ENCODE measurements at places on chromosomes 7 and 10.
A peak's percentile ranks its signal among the peaks of the same experiment; 100 is the strongest.

DNA sequence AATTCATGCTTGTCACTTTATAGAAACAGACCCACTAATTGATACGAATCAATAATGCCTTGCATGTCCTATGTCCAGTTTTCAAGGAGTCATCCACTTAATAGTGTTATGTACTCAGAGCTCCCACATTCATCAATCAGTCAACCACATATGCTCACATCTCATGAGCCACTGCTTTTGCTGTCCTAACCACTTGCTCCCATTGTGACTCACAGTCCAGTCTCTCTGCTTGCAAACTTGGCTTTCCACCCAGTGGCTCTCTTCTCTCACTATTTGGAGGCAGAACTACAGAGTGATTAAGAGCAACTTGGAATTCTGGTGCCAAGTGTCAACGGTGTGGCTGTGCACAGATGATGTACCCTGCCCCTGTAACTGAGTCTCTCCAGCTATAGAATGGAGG lies 166.0 kb downstream of the SNX13 start:
- peak; percentile 62 for DNase-seq

- no peak for DNase-seq
Measured at GRCh38 chr7:64775289-64775688, 18.9 kb upstream of the ZNF138 start.

- no peak for DNase-seq
Measured at GRCh38 chr7:105250706-105251105, 138.0 kb downstream of the SRPK2 start.

DNA sequence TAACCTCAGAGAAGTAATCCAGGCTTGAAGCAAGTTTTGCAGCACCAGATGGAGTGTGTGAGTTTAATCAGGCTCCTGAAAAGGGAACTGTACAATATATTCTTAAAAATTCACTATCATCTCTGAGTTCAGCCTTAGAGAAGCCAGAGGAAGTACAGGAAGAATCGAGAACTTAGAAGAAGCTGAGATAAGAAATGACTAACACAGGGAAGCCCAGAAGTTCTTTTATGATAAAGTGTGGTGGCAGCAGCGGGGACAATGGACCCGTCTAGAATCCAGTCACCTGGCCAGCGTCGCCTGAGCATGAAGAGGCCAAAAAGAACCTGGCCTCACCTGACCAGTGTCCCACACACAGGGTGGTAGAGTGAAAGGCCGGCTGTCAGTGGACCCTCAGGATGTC lies 161.0 kb downstream of the USP6NL start:
- no peak for DNase-seq

- DNase-seq: no peak
Measured at GRCh38 chr10:79473496-79474095, 28.2 kb upstream of the ZCCHC24 start.

DNA sequence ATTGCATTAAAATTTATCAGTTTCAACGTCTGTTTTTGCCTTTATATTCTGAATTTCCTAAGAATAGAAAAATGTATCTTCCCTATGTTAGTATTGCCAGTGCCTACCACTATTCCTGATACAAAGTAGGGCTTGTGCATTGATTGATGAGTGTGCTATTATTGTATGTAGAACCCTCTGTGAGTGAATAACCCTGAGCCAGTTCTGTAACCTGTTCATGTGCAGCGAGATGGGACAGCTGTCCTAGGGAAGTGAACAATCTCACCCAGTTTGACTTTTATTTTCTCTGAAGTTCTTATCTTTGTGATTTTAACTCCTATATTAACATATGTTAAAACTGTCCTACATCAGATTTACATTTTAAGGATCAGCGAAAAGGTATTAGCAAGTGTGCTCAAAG lies 178.4 kb upstream of the ADO start:
- no peak for DNase-seq

DNA sequence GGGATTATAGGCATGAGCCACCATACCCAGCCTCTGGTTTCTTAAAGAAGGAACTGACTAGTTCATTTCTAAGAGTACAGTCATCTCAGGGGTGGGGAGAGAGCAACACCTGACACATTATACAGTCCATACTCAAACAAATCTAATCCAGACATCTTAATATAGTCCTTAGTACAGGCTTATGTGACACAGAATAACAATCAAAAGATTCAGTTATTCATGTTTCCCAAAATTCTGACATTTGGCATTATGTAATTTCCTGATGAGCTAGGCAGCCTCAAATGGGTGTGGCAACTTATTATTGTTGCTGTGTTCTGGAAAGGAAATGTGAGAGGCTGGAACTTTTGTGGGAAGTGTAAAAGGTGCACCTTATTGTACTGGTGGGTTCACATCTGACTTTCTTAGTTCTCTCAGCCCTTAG lies 116.3 kb downstream of the WDFY4 start:
- DNase-seq: no peak

DNA sequence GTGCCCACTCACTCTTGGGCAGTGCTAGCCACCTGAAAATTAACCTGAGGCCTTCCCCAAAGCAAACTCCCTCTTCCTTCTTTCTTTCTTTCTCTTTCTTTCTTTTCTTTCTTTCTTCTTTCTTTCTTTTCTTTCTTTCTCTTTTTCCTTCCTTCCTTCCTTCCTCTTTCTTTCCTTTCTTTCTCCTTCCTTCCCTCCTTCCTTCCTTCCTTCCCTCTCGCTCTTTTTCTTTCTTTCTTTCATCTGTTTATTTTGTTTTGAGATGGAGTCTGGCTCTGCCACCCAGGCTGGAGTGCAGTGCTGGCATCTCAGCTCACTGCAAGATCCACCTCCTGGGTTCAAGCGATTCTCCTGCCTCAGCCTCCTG lies 17.0 kb upstream of the KPNA7 start:
- DNase-seq: no peak

- DNase-seq: peak; percentile 9
Measured at GRCh38 chr10:109784236-109784635, 139.1 kb downstream of the XPNPEP1 start.

DNA sequence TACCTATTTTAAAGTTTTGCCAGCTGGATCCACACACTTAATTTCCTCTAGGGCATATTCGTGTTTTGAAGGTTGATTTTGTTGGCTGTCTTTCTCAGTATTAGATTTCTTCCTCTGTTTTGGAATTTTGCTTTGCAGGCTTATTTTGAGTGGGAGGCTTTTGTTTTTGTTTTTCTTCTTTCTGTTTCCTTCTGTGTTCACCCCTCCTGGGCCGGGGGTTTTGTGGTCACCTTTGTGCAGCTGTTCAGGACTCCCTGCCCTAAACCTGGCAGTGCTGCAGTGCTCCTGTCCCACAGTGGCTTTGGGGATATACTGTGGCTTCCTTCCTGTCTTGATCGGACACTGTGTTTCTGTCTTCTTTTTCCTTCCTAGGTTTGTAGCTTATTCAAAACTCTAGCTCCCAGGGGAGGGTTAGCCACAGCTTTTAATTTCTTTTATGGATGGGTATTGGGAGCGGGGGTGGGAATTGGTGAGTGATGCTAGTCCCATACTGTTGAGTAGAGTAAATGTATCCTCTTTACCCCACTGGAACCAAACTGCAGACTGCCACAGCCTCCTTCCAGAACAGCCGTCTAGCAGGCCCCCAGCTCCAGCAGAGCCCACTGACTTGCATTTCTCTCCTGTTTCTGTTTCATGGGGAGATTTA lies 228.7 kb upstream of the FZD8 start:
- DNase-seq: no peak

- DNase-seq: no peak
Measured at GRCh38 chr10:77972148-77972547, 45.6 kb upstream of the DLG5 start.

DNA sequence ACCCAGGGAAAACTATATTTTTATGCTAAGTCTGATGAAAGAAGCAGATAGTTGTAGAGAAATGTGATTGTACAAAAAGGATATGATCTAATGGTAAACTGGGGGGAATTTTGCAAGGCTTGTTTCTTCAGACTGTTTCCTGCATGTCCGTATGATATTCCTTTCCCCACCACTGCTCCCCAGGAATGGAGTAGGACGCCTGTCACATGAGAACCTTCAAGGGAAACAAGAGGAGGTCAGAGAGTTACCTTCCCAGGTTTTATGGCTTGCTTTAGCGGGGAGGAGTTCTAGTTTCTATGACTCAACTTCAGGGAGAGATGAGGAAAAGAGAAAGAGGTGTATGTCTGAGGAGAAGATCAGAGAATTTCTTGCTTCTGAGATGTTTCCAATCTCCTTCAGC lies 16.4 kb upstream of the ITPRID1 start:
- DNase-seq: no peak

DNA sequence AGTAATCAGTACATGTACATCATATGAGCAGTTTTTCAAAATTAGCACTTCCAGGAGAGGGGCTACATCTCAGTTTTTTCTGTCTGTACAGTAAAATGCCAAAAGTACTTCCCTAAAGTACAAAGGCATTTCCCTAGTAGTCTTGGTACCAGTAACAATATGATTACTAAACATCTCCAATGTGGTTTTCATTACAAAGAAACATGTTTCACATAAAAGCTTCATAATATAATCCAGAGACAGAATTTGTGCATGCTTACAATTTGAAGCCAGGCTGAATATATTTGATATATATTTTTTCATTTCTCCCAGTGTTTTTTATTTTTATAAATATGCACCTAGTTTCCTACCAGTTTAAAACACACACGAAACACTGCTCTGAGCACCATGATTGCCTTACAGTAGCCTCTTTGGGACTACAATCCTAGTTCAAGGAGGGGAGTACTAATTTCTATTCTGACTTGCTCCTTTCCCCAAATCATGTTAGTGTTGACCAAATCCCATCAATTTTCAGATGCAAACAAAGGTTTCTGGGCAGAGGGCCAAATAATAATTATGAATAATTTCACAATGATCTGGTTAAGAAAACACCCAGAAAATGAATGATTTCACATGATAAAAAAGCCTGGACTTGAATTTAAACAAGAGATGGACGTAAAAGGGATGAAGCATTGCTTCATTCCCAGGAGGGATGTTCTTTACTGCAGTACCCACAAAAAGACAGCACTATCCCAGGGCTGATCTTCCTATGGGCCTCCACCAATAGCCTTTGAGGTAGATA lies 201.3 kb downstream of the SLC25A13 start:
- no peak for DNase-seq

- no peak for DNase-seq
Measured at GRCh38 chr10:108384378-108384777, 1219.9 kb upstream of the SORCS1 start.

GRCh38 chr10:37700886-37701780 lies 156.3 kb downstream of the ZNF248 start:
- no peak for DNase-seq

GRCh38 chr7:2631946-2632732 lies at the start of gene TTYH3:
TTYH3 (plus strand) TSS chr7:2631986; CDS start chr7:2632156, 170 bp downstream.
- no peak for DNase-seq

GRCh38 chr7:5679813-5680473 lies 101.5 kb downstream of the RNF216 start:
- DNase-seq: no peak

DNA sequence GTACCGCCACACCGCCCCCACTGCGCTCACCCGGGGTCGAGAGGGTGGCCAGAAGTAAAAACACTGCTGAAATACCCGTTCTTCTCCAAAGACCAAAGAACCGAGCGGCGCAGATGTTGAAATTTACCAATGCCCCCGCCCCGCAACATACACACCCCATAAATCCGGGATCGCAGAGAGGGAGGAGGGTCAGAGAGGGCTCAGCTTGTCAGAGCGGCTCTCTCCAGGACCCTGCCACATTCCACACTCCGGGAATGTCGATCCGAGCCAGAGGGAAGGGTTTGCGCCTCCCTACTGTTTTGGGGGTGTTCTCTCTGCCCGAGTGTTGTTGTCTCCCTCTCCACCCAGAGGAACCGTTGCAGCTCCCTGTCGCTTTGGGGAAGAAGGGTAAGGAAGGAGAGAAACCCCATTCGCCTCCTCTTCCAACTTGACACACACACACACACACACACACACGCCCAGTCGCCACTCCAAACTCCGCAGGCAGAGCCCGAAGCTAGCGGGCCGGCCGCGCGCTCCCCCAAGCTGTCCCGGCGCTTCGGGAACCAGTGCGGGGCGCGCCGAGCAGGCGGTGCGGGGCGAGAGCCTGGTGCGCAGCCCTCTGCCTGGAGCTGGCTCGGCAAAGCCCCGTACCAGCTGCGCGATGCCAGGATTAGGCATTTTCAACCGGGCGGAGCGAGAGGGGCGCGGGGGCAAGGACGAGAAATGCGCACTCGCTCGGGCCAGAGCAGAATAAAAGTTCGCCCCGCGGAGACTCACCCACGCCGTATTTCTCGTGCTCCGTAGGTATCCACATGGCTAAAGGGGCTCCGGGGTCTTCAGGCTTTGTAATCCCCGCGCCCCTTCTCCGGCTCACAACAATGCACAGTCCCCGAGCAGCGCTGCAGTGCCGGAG lies 609 bp downstream of the DOCK4 start:
- no peak for DNase-seq
